ENCODE measurements at places on chromosomes 5 and 9.

- peak; percentile 79 for DNase-seq
Observed at GRCh38 chr5:103562453-103563157, at the start of gene NUDT12. NUDT12 (minus strand) TSS chr5:103562789; CDS start chr5:103560248, 2,541 bp downstream.

DNA sequence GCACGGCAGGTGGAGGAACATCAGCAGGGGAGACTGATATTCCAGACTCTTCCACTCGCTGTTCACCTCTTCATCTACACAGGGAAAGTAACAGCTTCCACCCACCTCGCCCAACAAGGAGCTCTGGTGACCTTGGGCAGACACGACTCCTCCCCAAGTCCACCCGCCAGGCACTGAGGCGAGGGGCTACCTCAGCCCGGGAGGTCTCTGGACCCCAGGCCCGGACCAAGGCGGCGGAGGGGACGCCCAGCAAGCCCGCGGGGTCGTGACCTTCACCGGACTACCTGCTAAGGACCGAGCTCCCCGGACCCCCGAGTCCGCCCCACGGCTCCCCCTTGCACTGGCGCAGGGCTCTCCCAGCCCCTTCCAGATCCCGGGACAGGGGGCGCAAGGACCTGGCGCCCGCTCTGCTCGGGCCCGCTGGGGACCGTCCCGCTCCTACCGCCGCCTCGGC is 70.2 kb upstream of the LPCAT1 start:
- DNase-seq, result no peak

- DNase-seq, result no peak
Observed at GRCh38 chr5:135317286-135317685, 81.7 kb downstream of the MACROH2A1 start.

GRCh38 chr5:145574889-145575573 is 260.1 kb downstream of the PRELID2 start:
- no peak for DNase-seq

Measured in hematopoietic multipotent progenitor cell treated with erythropoietin and hydrocortisone succinate and interleukin-3 and kit ligand, for 8 days (in vitro differentiated cells).